Renal pelvis (tissue), 12 donors: ENCODE measurements at places on chromosomes 3 and 15.

DNA sequence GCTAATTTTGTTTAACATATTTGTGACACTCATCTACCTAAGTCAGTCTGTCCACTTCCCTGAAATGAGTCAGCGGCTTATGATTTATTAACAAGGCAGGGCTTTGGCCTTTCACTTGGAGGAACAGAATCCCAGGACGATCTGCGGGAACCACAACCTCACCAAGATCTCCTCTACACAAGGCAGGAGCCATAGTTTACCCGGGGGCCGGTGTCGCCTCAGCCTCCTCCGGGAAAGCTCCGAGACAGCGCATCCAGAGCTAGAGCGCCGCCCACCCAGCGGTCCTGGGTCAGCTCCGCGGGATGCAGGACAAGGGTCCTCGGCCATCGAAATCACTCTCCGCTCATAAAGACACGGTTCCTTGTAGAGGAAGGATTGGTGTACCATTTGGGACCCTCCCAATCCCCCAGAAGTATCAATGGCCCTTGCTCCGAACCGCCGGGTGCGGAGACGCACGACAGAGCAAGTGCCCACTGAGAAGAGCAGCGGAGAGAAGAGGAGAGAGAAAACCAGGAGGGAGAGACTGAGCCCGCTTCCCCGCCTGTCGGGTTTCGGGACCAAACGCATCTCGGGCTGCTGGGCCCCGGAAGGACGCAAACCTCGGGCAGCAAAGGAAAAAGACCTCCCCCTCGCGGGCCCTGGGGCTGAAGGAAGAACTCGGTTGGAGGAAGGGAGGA, 13.1 kb upstream of the ALCAM start:
- peak; percentile 22 for DNase-seq

- no peak for DNase-seq
These were observed 160.8 kb downstream of the SYNPR start for GRCh38 chr3:63438826-63439371.

DNA sequence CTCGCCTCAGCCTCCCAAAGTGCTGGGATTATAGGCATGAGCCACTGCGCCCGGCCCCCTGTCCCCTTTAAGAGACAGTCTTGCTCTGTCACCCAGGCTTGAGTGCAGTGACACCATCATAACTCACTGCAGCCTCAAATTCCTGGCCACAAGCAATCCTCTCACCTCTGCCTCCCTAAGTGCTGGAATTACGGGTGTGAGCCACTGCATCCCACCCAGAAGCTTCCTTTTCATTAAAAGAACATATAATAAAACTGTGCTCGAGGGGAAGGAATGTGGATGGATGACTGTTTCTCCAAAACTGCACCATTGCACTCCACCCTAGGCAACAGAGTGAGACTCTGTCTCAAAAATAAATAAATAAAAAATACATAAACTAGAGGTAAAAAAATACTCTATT, 70.1 kb downstream of the NCEH1 start:
- DNase-seq, result no peak

GRCh38 chr3:4686619-4687018, 193.5 kb downstream of the ITPR1 start:
- DNase-seq, result no peak

- no peak for DNase-seq
These were observed 21.9 kb upstream of the CP start for GRCh38 chr3:149243540-149243939.

DNA sequence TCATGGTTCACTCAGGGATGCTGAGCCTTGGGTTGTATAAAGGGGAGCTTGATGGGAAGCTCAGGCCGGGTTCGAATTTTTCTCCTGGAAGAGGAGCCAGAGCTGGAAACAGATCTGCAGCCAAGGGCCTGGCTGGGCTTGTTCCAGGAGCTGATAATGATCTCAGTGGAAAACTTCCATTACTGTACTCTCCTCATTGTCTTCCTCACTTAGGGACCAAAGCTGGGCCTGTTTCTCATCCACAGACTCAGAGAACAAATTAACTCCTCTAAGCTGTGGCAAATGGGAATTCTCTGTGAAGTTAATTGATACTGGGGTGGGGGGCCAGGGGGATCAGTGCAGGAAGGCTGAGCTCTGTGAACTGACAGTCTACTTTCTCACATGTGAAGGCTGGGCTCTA, 92.0 kb downstream of the PRICKLE2 start:
- no peak for DNase-seq

DNA sequence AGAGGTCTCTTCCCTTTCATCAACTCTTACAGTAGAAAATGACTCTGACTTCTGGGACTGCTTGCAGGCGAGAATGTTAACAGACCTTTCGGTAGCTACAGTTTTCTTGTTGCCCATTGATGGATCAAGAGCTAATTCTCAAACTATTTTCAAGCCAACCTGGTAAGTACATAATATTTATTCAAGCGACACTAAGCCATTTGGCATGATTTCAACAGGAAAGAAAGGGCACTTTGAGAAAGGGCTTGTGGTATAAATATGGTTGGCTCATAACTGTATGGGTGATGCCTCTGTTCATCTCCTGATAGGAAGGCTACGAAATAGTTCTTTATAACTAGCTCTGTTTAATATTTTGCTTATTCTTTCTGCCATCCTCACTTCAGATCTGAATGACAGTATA, 196.2 kb upstream of the CNTN4 start:
- peak; percentile 3 for DNase-seq

- no peak for DNase-seq
These were observed 2.5 kb upstream of the FBN1 start for GRCh38 chr15:48647962-48648361.

GRCh38 chr3:18232317-18232716, 192.8 kb downstream of the SATB1 start:
- no peak for DNase-seq

DNA sequence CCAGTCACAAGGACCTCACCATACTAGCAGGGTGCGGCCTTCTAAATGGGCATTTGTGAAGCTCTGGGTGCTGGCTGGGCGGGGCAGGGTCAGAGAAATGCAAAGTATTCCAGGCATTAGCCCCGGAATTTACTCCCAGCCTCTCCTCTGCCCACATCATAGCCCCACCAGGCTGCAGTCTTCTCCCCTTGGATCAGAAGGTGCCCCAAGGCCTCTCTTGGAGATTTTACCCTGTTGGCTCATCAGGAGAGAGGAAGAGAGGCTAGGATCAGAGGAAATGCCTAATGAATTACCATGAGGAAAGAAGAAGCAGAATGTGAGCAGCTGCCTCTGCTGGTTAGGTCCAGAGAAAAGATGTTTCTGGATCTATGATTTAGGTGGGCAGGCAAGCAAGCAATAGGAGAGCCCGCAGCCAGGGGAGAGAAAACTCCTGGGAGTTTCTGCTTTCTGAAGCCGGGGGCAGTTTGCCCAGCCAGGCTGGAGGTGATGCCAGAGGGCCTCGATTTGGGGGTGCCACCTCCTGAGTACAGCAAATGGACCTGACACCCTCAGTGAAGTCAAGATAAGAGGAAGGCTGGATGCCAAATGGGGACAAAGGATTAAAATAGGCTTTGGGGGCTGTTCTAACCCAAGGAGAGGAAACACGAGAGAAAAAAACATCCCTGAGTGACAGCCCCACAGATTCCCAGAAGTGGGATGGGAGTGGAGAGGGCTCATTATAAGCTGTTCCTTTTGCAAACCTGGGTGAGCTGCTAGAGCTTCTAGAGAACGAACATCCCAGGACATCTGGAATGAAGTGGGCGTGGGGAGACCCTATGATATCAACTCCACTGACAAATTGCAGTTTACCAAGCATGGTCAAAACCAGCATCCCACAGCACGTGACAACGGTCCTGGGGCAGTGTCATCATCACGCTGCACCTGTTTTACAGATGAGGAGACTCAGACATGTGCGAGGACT, 65.4 kb downstream of the BDH1 start:
- no peak for DNase-seq

DNA sequence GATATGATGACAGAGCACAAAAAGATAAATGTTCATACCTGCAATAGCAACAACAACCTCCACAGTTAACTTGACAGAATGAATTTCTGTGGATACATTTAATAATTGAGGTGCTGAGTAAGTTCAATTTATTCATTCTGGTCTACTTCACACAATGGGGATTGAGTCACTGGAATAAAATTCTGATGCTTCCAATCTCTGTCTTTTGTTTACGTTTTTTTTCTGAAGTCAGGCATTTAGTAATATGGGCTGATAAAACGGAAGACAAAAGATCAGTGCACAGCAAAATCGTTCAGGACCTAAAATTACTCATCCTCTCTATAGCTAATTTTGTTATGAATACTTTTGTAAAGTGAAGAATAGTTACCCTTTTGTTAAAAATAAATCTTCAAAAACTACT, 565.9 kb upstream of the CCDC54 start:
- DNase-seq, result no peak

GRCh38 chr15:75090388-75090734, 67.0 kb downstream of the PPCDC start:
- no peak for DNase-seq

- DNase-seq, result no peak
These were observed 18.8 kb upstream of the PLXND1 start for GRCh38 chr3:129625072-129625874.

DNA sequence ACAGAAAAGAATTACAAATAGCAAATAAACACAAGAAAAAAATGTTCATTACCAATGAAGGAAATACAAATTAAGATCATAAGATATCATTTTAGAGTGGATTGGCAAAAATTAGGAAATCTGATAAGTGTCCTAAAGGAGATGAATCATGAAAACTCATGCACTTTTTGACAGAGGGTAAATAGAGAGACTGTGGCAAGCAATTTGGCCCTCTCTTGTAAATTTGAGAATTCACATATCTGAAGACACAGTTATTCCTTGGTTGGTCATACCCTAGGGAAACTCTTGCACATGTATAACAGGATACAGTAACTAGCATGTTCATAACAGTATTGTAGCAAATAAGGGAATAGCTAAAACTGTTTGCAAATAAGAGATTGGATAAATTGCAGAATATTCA, 246.0 kb upstream of the GADL1 start:
- DNase-seq, result no peak

- DNase-seq, result no peak
These were observed 12.8 kb downstream of the HEMK1 start for GRCh38 chr3:50582083-50582482.

DNA sequence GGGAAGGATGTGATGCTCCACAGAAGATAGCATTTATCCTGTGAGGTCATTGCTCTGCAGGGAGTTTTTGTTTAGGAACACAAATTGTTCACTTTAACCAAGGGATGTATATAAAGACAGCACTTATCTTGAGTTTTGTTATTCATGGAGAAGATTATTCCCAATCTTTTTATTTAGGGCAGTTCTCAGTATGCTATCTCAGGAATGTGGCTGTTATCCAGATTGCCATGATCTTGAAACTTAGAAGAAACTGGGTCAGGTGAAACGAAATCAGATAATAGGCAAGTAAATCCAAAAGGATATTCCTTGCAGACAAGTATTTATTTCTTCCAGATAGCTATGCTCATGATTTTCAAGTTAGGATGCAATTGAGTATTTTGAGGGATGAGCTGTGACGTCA, 19.3 kb upstream of the TMEM42 start:
- no peak for DNase-seq

DNA sequence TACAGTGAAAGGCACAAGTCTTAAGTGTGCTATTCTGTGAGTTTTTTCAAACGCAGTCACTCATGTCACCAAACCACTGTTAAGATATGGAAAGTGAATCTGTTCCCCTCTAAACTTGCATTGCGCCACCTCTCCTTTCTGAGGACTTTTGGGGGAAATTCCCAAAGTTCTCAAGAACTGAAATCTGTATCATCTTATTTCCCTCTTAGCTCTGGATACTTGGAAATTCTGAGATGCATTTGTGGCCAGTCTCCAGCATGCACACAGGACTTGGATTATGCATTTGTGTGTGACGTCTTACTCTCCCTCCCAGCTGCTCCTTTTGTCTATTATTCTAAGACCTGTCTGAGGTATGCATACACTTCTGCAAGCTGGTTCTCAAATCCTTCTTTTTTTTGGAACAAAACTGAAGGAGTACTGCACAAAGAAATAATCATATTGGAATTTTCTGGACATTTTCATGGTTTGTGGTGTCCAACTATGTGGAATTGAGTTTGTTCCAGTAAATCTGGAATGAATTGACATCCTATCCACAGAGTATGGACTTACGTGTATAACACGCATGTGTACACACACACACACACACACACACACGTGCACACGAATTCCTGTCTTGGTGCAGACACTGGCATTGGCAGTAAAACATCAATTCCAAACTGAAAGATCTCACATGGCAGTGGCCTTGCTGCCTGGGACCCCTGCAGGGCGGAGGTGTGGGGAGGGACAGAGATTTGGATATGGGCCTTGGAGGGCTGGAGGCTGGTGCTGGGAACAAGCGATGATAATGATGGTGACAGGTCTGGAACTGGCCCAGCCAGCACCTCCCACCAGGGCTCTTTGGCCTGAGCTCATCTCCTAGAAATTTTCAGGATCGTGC, 8.2 kb upstream of the LCTL start:
- DNase-seq, result no peak

GRCh38 chr3:110414855-110415254, 656.8 kb upstream of the NECTIN3 start:
- DNase-seq, result no peak

GRCh38 chr15:89836267-89837133, 21.8 kb upstream of the ANPEP start:
- DNase-seq, result no peak

DNA sequence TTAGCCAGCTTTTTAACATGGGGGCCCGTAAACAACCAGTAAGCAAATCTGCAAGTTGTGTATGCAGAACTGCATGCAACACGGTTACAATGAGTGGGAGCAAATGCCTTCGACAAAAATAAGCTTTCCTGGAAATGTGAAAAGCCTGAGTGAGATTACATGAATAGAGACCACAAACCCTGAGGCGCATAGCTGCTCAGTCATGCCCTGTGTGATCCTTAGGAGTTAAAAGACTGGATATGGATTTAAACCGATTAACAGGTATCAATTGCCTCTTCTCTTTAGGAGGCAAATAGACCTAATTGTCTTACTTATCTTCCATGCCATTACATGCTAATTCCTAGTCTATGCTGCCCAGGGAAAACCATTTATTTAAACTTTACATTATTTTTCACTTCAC, 810.3 kb downstream of the ROBO1 start:
- no peak for DNase-seq

DNA sequence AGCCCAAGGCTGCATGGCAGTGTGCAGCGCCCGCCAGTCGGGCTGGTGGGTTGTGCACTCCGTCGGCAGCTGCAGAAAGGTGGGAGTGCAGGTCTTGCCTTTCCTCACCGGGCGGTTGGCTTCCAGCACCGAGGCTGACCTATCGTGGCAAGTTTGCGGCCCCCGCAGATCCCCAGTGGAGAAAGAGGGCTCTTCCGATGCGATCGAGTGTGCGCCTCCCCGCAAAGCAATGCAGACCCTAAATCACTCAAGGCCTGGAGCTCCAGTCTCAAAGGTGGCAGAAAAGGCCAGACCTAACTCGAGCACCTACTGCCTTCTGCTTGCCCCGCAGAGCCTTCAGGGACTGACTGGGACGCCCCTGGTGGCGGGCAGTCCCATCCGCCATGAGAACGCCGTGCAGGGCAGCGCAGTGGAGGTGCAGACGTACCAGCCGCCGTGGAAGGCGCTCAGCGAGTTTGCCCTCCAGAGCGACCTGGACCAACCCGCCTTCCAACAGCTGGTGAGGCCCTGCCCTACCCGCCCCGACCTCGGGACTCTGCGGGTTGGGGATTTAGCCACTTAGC, 4.3 kb downstream of the ISL2 start:
- DNase-seq, result no peak

GRCh38 chr3:41460736-41461135, 261.4 kb downstream of the CTNNB1 start:
- no peak for DNase-seq

- DNase-seq, result no peak
These were observed 9.8 kb upstream of the MUC4 start for GRCh38 chr3:195821403-195822130.

GRCh38 chr15:42155546-42156242, 742 bp downstream of the PLA2G4F start:
- peak; percentile 48 for DNase-seq

- DNase-seq, result peak; percentile 12
These were observed 452 bp upstream of the SV2B start for GRCh38 chr15:91099616-91099994.
